ENCODE measurements at places on chromosomes 2 and 18.

- DNase-seq, result peak; percentile 76
Observed at GRCh38 chr2:96869822-96870625, at the start of gene SEMA4C. TSS of gene SEMA4C (minus strand) at chr2:96870080. CDS start at chr2:96867886, 2,194 bp downstream.

GRCh38 chr18:3330622-3331021, 68.7 kb downstream of the MYL12B start:
- no peak for DNase-seq

DNA sequence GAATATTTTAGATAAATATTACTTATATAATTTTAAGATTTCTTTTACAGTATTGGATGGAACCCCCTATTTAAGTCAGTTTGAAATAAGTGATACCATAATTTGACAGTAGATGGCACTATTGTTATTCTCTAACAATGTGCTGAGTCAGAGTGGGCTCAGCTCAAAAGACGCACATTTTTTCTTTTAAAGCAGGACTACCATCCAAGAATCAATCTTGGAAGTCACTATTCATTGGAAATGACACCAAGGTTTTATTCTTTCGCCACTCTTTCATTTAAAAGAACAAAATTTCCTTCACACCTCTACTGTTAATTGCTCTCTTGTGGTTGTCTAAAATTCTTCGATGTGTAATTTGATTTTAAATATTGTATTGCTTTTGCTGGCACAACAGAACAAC, 32.6 kb upstream of the SPAG16 start:
- peak; percentile 14 for DNase-seq

DNA sequence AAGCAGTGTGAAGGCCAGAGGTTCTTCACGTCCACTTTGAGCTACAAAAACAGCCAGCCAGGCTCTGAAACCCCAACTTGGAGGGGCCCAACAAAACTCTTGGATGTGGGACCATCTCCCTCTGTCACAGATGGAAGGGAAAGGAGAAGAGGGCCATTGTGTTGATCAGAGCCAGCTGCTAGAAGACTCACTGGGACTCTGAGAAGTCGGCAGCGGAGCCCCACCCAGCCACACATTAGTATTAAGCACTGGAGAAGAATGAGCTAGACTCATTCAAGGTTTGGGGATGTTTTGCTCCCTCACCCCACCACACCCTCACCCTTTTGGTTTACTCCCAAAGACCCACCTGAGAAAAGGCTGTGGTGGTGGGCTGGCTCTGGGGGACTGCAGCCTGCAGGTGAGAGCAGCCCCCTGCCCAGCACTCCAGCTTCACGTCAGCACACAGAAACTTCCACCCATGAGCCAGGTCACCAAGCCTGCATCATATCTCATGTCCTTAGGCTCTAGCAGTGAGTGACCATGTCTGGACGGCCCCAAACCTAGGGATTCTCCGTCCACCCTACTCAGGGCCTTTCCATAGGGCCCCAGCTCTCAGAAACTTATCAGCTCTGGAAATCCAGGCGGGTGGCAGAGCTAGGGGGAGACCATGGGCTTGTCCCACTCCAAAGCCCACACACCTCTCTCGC, 12.6 kb downstream of the TEX51 start:
- no peak for DNase-seq

DNA sequence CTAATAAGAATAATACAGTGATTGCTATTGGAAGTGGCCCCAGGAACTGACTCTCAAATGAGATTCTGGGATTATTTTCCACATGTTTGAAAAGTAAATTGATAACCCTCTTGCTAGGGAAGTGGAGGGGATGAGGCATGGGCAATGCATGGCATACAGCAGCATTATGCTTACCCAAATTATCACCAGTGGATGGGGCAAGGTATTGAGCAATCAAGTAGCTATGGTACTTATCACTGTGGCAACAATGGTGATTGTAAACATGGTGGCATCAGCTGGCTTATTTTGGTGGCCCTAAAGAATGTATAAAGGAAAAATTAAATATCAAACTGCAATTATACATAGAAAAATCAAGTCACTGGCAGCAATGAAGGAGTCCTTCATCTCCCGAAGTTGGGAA, 155.1 kb downstream of the FIGN start:
- no peak for DNase-seq

DNA sequence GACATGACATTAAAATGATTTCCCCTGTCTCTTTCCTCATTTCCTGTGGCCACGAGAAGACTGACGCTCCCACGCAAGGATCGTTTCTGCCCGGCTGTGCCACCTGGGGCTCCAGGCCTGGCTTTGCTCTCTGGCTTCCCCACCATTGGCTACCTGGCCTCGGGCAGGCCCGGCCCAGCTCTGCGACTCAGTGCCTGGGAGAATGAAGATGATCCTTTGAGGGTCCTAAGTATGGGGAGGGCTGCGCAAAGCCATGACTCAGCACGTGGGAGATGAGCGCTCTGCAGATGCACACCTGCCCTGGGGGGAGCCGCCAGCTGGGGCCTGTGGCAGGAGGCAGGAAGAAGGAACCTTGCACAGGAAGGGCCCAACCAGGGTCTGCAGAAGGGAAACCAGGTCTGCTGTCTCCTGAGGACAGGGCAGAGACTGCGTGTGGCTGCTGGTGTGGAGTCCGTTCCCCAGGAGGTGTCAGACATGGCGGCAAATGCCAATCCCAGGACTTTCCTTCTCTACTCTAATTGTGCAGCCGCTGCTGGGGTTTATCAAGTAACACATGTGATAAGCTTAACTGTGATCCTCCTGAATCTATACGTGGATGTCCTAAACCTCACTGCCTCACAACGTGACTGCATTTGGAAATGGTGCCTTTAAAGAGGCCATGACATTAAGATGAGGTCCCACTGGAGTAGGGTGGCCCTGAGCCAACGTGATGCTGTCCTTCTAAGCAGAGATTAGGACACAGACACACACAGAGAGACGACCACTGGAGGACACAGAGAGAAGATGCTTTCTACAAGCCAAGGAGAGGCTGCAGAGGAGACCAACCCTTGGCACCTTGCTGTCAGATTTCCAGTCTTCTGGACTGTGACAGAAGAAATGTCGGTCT, 32.9 kb downstream of the MBP start:
- DNase-seq, result no peak

GRCh38 chr2:45918463-45919159, 267.1 kb downstream of the PRKCE start:
- no peak for DNase-seq

DNA sequence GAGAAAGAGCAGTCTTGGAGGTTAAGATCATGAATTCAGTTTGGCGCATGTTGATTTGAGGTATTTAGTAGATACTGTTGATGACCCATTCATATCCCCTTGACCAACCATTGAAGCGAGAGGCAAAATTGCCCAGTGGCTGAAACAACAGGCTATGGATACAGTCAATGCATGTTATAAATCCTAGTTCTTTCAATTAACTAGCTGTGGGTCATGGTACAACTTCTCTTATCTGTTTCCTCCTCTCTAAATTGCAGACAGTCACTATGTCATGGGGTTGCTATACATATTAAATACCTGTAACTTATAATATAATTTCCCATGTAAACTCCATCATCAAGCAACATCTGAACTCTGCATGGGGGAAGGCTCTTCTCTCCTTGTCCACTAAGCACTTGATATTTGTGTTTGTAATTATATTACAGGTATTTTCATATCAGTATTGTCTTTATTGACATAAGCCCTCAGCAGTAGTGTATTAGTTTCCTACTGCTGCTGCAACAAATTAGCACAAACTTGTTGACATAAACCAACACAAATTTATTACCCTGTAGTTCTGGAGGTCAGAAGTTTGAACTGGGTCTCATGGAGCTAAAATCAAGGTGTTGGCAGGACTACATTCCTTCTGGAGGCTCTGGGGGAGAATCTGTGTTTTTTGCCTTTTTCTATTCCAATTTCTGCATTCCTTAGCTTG, 61.7 kb upstream of the ACTR3 start:
- DNase-seq, result no peak

GRCh38 chr18:69958422-69958821, 10.7 kb upstream of the CD226 start:
- DNase-seq, result no peak

GRCh38 chr2:110783196-110783873, 51.0 kb downstream of the ACOXL start:
- no peak for DNase-seq

DNA sequence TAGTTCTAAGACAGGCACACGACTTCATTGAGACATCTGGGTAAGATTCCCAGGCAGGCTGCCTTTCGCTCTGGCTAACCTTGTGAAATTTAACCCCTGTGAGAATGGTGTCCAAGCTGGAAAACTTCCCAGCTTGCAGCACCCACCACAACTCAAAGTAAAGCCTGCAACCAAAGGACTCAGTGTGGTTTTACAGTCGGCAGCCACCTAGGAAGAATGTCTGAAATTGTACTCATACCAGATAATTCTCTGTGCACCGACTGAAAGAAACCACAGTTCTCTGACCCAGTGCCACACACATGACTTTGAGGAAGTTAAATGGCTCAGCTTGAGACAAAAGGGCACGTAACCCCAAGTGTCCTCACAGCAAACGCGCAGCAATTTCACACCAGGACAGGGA, 125.7 kb downstream of the RBMS1 start:
- DNase-seq, result peak; percentile 17

- no peak for DNase-seq
Observed at GRCh38 chr2:15189216-15189615, 371.9 kb downstream of the NBAS start.

DNA sequence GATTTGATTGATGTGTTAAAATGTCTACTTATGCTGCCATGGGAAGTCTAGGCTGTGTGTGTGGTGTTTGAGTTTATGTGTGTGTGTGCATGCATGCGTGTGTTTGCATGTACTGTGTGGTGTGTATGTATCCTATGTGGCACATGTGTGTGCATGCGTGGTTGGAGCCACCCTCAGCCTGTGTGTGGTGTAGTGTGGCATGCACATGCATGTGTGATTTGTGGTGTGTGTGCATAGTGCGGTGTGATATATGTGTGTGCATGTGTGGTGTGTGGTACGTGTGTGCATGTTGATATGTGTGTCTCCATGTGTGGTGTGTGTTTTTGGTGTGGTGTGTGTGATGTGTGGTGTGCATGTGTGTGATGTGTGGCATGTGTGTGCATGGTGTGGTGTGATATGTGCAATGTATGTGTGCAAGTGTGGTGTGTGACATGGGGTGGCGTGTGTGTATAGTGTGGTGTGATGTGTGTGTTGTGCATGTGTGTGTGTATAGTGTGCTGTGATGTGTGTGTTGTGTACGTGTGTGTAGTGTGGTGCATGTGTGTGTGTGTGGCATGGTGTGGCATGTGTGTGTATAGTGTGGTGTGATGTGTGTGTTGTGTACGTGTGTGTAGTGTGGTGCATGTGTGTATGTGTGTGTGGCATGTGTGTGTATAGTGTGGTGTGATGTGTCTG, 66.6 kb upstream of the HDAC4 start:
- DNase-seq, result no peak

- peak; percentile 11 for DNase-seq
Observed at GRCh38 chr2:14944562-14945346, 312.2 kb downstream of the LRATD1 start.

DNA sequence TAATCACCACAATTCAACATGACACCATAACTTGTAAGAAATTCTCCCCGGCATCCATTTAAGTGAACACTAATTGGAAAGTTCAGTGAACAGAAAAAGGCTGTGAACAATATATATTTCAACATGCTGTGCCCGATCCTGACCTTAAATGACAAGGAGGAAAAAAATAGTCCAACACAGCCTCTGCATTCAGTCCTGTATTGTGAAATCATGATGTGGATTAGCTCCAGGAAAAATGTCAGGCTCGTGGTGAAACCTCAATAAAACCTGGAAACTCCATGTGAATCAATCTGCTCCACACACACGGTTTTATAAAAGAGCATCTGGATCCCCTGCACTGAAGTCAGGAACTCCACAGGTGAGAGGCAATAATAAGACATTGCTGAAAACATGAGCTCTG, 145.4 kb upstream of the SPOPL start:
- DNase-seq, result no peak

DNA sequence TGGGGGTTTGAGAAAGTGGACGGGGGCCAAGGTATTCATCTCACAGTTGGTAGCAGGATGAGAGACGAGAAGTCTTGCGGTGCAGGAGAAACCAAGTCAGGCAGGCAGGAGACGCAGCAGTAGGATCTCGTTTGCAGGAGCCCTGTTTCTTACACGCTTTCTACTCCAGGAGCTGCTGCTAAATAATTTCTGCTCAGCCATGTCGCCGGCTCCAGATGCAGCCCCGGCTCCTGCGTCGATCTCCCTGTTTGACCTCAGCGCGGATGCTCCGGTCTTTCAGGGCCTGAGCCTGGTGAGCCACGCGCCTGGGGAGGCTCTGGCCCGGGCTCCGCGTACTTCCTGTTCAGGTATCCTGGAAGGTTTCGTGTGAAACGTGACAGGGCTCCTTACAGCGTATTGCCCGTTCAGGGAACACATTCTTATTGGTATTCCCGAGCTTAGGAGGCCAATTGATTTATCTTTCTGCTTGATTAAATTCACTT, 494 bp downstream of the ANKZF1 start:
- DNase-seq, result peak; percentile 61

GRCh38 chr2:101036562-101036961, 34.5 kb downstream of the RPL31 start:
- no peak for DNase-seq

DNA sequence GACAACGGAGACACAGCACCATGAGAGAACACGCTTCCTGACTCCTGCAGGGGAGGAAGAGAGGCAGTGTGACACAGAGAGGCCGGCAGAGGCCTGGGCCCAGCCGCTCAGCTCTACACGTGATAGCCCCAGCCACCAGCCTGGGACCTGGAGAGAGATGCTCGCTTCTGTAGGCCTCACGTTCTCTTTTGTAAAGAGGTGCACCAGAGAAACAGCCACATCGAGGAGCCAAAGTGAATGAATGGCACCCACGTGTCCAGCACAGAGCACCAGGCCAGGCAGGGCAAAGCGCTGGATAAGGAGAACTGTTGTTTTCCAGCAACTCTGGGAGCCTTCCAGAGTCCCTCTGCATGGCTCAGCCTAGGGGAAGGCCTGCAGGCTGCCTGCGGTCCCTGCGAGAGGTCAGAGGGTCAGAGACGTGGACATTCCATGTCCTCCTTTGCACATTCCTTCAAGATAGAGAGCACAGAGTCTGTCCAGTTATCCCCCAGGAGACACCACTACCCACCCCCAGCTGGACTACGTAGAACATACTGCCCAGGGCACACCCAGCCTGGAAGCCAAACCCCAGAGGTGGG, 14.2 kb downstream of the LIMS2 start:
- no peak for DNase-seq

DNA sequence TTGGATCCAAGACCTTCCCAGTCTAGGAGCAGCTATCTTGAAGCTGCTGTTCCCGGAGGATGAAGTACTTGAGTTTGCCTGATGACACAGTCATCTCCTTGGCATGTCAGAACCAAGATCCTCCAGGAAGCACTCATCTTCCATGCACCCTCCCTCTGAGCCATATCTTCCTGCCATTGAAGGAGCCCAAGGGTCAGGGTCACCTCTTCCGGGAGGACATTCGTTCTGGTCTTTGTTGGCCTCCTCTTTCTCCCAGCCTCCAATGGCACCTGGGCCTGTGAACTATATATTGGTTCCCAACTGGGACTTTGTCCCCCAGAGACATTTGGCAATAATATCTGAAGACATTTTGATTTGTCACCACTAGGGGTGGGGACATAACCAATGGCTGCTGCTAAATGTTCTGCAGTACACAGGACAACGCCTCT, 4.2 kb upstream of the MYO7B start:
- DNase-seq, result no peak

GRCh38 chr18:77108001-77108692, 24.4 kb downstream of the MBP start:
- no peak for DNase-seq
